ENCODE measurements at places on chromosomes 4 and X. TPM values are rescaled to one million over a fixed set of nuclear protein-coding genes. Genes with fewer than 3 reads are reported as not detected.

DNA sequence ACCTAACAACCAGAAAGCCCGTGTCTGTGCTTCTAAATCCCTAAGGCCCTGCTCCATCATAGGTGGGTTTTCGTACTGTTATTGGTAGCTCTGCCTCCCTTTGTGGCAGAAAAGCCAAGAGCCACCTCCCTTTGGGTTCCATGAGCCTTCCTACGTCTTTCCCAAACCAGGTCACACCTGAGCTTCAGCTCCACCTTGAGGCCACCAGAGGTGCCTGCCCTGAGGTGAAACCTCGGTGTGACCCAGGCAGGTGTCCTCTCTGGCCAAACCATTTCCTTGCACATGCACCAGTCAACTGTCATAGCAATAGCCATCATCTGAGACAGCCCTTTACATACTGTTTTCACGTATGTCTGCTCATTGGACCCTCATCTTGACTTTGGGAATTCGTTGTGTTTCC is 188.0 kb upstream of the RBPJ start:
- H3K4me3 ChIP-seq: no peak overlapping the region
- peaks cover 19% of the 10 kb centered on the region for H3K4me1 ChIP-seq
- no peak overlapping the region for H3K27ac ChIP-seq
- no peaks in the 10 kb centered on the region for H3K27me3 ChIP-seq
- no peak for DNase-seq
- no peaks in the 10 kb centered on the region for H3K36me3 ChIP-seq

DNA sequence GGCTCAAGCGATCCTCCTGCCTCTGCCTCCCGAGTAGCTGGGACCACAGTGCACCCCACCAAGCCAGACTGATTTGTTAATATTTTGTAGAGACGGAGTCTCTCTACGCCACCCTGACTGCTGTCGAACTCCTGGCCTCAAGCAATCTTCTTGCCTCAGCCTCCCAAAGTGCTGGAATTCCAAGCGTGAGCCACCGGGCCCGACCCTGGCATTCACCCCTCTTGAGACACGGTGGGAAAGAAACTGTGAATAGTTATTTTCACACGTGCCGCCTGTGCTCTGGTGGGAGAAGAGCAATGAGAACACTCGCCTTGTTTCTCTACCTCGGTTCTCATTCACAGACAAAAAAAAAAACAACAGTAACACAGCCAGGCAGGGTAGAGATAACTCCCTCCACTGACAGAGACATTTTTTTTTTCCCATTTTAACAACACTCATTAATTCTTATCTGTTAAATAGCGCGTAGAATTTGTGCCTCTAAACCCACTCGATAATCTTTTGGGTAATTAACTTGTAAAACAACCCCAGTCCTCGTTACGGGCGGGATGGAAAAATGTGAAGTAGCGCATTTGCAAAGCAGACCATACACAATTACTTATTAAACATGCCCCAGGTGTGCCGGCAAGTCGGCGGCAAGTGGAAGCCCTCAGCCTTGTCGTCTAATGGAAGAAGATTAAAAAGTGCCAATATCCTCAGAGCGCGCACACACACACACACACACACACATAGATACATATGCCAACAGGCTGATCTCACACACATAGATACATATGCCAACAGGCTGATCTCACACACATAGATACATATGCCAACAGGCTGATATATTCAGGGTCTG is 103.3 kb downstream of the DHRSX start:
- H3K27me3 ChIP-seq: no peaks in the 10 kb centered on the region
- H3K27ac ChIP-seq: no peak overlapping the region
- no peaks in the 10 kb centered on the region for H3K4me1 ChIP-seq
- H3K4me3 ChIP-seq: no peak overlapping the region

- H3K27ac ChIP-seq: no peak overlapping the region
- H3K36me3 ChIP-seq: no peaks in the 10 kb centered on the region
- DNase-seq: no peak
- H3K4me1 ChIP-seq: no peaks in the 10 kb centered on the region
Measured at GRCh38 chrX:10569946-10570345, 50.4 kb downstream of the MID1 start.

- H3K4me3 ChIP-seq: no peak overlapping the region
- H3K36me3 ChIP-seq: no peaks in the 10 kb centered on the region
- no peak overlapping the region for H3K27ac ChIP-seq
- no peaks in the 10 kb centered on the region for H3K4me1 ChIP-seq
- DNase-seq: no peak
Measured at GRCh38 chrX:50723006-50723405, 91.0 kb downstream of the SHROOM4 start.

NOCT gene
- total RNA-seq: 9.4 TPM

Data from activated B cell treated with CpG ODN at 0.5 μM for 24 hours (primary cell).